ENCODE measurements at places on chromosomes 12 and 14.

DNA sequence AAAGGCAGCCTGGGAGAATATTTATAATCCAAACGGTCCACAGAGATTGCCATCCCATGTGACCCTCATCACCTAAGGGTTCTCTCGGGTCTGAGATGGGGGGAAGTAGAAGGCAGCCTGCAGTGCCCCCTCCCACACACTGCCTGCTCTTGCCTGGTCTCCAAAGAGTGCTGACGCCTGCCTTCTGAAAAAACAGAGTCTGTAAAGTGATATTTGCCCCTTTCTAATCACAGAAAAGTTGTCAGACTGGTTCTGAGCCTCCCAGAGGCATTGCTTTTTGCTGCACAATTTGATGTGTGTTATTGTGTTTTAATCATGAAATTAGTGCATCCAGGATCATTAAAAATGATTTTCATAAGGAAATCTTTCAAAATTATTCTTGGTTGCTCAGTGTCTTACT, 59.2 kb downstream of the TMEM30B start:
- no peak for DNase-seq

DNA sequence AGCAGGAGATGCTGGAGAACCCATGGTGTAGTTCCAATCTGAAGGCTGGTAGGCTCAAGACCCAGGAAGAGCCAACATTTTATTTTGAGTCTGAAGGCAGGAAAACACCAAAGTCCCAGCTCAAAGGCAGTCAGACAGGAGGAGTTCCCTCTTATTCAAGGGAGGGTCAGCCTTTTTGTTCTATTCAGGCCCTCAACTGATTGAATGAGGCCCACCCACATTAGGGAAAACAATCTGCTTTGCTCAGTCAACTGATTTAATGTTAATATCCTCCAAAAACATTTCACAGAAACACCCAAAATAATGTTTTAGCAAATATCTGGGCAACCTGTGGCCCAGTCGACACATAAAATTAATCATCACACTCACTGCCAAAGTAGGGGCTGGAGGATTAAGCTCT, 130.8 kb downstream of the LMNTD1 start:
- DNase-seq, result no peak

DNA sequence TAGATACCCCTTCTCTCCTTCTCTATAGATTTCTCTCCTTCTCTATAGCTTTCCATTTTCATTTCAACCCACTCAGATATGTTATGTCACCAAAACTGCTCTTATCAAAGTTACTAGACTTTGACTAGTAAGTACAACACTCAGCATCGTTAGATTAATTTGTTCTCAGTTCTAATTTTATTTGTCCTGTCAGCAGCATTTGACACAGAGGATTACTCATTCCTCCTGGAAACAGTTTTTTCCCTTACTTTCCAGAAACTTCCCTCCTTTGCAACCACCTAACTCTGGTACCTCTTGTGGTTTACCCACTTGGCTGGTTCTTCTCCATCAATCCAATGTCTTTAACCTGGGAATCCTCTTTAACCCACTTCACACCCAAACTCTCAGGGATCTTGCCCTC, 423.7 kb downstream of the TMTC2 start:
- no peak for DNase-seq

DNA sequence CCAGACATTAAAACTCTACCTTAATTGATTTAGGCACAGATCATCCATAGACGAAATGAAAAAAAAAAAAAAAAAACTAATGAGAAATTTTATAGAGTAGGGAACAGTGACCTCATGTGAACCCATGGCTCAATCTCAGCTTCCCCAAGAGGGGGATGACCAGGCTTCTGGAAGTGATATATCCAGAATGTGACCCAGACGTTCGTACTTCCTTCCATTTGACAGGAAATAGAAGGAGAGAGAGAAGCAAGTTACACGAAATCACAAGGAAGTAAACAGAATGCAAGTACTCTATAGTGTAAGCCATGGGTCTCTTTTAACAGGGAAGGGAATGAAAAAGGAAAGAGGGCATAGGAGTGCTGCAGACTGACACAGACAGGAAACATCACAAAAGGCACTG, 10.1 kb downstream of the FOXN3 start:
- no peak for DNase-seq

DNA sequence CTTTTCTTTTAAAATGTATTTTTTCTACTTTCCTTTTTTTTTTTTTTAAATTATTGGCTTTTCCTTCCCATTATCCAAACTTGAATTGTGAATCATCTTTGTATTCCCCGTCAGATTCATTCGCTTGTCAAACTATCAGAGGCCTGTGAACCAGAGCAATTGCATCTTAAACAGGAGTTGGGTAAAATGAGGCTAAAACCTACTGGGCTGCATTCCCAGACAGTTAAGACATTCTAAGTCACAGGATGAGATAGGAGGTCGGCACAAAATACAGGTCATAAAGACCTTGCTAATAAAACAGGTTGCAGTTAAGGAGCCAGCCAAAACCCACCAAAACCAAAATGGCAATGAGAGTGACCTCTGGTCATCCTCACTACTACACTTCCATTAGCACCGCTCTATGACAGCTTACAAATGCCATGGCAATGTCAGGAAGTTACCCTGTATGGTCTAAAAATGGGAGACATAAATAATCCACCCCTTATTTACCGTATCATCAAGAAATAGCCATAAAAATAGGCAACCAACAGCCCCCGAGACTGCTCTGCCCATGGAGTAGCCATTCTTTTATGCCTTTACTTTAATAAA, 19.9 kb downstream of the FUT8 start:
- no peak for DNase-seq

- no peak for DNase-seq
These were observed 126.7 kb downstream of the TMEM132D start for GRCh38 chr12:129776977-129777667.

- no peak for DNase-seq
These were observed 50.2 kb downstream of the A2M start for GRCh38 chr12:9065607-9065856.

Data from COLO829 (cell line).